ENCODE measurements at places on chromosomes 6 and 20.

GRCh38 chr6:116605935-116606334 is 10.3 kb upstream of the RSPH4A start:
- no peak for DNase-seq

- DNase-seq: no peak
Observed at GRCh38 chr20:25270829-25271251, 23.0 kb downstream of the PYGB start.

DNA sequence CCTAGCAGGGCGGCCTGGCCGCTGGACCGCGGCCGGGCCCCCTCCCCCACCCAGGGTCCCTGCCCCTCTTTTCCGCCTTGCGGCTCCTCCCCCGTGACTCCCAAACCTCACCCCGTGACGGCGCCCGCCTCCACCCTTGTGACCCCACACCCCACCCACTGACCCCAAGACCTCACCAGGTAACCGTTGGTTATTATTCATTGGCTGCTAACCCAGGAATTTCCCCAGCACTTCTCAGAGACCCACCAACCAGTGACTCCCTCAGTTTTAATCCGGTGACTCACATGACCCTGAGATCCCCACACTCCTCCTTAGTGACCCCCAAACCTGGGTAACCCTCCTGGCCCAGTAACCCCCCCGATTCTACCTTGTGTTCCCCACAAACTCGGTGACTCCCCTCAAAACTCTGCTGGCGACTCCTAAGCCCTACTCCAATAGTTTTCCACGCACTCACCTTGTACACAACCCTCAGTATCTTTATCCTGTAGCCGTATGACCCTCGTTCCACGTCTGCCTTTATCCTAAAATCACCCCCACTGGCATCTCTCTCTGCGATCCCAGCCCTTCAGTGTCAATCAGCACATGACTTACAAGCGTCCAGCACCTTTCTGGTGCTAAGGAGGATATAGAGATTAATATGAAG is 534 bp downstream of the ZNF76 start:
- peak; percentile 21 for DNase-seq

DNA sequence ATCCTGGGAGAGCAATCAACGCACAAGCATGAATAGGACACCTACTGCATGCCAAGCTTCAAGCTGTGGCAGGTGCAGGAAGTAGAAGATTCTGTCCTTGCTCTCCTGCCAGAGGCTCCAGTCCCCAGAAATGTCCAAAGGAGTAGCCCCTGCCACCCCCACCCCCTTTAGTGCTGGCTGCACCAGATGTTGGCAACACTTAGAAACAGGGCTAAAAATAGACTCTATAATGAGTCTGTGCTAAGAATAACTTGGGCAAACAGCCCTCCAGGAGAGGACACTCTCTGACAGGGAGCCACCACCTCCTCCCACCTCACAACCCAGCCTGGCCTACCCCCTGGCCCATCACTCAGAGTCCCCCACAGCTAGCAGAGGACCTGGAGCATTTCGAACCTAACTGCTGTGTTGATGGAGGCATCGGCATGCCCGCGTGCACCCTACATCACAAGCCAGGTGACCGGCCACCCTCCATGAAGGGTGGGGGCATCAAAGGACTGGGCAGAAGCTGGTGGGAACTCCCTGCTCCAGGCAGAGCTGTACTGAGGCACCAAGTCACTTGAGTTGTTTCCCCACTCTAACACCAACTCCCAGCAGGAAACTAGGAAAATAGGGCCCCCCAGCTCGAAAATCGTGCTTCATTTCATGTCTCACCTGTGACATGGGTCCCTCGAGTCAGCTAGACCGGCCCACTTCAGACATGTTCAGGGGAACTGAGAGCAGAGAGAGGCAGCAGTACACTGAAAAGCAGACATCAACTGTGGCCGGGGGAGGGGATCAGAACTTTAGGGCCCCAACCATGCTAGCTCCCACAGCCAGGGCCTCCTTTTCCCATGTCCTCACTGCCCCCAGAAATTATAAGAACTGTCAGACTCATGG is 18.7 kb downstream of the TFEB start:
- DNase-seq: no peak

DNA sequence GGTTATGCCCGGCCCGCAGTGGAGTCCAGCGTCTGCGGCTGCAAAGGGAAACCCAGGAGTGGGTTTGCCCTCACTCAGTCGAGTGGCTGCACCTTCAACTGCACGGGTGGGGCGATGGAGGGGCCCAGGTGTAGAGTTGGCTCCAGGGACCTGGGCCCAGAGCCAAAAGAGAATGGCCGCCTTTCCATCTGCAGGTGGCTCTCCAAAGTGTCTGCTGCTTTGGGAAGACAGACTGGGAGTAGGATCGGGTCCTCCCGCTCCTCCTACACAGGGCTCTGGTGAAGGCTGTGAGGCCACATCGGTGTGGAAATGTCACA is 80.1 kb downstream of the PTPN1 start:
- no peak for DNase-seq

GRCh38 chr6:115360602-115361325 is 699.9 kb downstream of the FRK start:
- DNase-seq: no peak

DNA sequence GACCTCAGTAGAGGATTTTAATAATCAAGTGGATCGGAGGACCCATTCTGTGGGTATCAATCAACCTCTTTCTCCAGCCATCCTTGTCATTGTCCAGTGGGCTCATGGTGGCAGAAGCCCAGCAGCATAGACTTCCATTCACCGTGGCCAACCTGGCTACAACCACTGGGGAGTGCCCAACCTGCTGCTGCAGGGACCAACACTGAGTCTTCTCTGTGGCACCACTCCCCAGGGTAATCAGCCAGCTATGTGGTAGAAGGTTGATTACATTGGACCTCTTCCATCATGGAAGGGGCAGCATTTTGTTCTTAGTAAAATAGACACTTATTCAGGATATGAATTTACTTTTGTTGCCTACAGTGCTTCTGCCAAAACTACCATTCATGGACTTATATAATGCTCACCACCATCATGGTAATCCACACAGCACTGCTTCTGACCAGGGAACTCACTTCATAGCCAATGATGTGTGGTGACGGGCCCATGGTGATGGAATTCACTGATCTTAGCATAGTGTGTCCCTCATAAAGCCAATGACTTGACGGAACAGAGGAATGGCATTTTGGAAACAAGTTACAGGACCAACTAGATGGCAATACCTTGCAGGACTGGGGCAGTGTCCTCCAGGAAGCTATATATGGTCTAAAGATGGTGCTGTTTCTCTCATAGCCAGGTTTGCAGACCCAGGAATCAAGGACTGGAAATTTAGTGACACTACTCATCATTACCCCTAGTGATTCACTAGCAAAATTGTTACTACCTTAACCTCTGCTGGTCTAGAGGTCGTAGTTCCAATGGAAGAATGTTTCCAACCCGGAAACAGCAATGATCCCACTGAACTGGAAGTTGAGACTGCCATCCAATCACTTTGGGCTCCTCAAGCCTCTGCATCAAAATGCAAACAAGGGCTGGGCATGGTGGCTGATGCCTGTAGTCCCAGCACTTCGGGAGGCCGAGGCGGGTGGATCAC is 7.6 kb downstream of the CD24 start:
- no peak for DNase-seq

Measured in iris pigment epithelial cell (primary cell).